Fibroblast of skin of right biceps (primary cell): ENCODE measurements at places on chromosomes 4 and X.

GRCh38 chrX:40085714-40086113 lies 12.0 kb downstream of the BCOR start:
- DNase-seq: no peak

- peak; percentile 9 for DNase-seq
Observed at GRCh38 chrX:152220606-152221005, 82.2 kb upstream of the MAGEA10 start.

DNA sequence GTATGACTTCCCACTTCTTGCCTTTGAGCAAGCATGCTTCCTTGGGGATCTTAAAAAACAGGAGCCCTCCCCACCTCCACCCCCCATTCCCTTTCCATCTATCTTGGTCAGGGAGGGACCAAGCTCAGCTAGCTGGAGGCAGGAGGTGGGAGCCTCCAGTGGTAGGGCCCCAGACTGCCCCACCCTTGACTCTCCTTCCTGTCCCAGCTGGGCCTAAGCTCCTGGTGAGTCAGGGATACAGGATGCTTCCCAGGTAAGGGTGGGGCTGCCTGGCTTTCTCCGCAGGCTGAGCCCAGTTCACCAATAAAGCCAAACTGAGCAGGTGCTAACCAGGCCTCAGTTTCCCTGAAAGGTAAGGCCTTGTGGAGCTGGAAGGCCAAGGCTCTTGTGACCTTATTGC lies 15.2 kb downstream of the EFNB1 start:
- DNase-seq: no peak

DNA sequence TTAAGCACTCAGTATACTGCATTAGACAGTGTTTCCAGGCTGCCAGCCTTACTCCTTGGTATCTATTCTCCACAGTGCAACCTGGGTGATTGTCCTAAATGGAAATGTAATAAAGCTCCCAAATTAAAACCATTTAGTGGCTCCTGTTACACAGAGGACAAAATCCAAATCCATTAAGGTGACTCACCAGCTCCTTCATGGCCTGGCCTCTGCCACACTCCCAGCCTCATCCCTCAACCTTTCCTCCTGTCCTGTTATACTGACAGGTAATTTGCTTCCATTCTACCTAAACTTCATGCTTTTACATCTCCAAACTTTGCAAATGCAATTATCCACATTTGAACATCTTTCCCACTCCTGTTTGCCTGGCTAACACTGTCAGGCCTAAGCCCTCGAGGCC lies 140.3 kb downstream of the INPP4B start:
- no peak for DNase-seq

- DNase-seq: no peak
Observed at GRCh38 chrX:154411981-154412340, 622 bp downstream of the TAFAZZIN start.
